ENCODE measurements at places on chromosomes 4 and X.

GRCh38 chrX:13489454-13489853 is 79.9 kb upstream of the EGFL6 start:
- peak; percentile 20 for DNase-seq

DNA sequence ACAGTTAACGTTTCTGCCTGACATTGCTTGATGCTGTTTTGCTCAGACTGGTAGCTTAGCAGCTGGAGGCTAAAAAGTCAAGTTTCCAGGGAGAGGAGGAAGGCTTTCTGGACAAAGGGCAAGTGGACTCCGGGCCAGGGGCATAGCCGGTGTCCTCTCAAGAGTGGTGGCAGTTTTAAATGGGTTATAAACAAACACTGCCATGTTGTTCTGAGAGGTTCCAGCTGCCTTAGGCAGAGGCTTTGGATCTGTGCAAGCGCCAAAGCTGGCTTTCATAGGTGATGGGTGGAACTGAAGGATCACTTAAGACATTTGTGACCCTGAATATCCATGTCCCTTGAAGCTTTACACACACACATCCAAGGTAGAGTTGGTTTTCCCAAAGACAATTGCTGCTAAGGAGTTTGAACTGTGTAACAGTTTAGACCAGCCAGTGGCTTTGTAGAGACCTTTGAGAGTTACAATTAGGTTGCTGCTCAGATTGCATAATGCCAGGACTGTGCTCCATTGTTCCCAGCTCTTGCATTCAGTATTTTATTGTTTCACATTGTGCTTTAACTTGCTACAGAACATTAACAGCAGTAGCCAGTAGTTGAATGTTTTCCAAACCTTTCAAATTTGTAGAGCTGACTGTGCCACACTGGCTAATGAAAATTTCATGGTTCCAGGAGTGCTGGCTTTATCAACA is 54.1 kb upstream of the AP1S2 start:
- no peak for DNase-seq

GRCh38 chrX:111386615-111387233 is 25.3 kb downstream of the DCX start:
- no peak for DNase-seq

DNA sequence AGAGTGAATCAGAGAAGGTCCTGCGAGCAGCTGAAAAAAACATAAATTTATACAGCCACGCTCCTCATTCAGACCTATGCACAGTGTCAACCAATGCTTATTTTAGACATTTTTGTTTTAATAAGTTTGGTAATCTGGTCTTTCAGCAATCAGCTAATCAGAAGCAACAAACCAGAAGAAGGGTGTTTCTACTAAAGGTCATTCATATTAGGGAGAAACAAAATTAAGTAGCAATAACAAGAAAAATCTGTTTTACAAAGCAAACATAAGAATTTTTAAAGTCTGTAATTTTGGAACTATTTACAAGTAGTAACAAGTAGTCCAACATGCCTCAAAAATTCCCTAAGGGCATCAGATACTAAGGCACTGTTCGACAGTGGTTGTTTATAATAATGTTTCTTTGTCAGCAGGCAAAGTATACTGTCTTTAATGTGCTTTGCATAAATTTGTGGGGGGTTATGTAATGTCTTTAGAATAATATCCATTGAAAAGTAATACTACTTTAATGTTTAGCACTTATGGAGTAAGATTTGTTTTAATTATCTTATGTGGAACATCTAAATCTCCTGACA is 82.8 kb downstream of the PHOX2B start:
- DNase-seq: no peak

DNA sequence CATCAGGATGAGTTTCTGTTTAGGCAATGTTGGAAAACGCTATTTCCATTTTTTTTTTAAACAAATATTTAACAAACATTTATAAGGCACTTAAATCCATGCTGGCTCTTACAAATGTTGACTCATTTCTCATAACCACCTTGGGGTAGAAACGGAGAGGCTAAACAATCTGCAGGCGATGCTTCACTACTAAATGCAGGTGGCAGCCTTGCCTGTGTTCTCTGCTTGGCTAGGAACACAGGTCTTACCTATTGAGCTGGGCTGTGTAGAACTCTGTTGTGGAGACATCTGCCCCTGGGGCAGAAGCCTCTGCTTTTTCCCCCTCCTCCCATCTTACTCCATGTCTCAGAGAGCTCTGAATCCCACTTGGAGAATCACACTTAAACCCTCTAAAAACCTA is 1.4 kb upstream of the CXCL1 start:
- peak; percentile 77 for DNase-seq

GRCh38 chrX:641671-642435 is 11.3 kb downstream of the SHOX start:
- DNase-seq: no peak

DNA sequence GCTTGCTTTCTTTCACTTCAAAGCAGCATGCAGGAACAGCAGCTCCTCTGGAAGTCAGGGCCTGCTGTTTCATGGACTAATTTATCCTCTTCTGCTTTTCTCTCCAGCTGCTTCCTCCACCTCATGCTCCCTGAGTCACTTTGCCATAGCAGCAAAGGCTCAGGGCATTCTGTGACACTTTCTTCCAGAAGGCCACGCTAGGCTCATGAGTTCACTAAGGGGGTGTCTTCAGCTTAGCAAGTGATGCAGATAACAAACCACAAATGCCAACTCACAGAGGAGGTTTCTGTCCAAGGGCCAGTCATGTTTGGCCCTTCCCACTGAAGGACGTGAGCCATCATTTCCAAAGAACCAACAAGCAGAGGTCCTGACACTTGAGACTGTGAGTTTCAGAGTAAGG is 200.2 kb downstream of the ADGRA3 start:
- DNase-seq: no peak

DNA sequence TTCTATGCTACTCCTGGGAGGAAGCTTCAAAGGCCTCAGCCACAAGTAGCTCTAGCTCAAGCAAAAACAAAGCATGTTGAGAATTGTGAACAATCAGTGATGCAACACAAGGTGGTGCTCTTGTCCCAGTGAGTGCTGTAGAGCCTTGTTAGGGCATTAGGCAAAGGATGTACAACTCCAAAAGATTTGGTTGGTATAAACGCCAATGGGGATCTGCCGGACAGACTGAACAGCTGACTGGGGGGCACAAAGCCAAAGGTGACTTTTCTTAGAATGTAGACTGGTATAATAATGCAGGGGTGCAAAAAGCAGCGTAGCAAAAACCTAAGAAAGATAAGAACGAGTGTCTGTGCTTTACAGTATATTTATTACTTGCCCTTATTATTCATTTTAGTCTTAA is 62.6 kb upstream of the ALB start:
- DNase-seq: peak; percentile 6

GRCh38 chrX:153909024-153909979 is 4.8 kb downstream of the AVPR2 start:
- DNase-seq: no peak

DNA sequence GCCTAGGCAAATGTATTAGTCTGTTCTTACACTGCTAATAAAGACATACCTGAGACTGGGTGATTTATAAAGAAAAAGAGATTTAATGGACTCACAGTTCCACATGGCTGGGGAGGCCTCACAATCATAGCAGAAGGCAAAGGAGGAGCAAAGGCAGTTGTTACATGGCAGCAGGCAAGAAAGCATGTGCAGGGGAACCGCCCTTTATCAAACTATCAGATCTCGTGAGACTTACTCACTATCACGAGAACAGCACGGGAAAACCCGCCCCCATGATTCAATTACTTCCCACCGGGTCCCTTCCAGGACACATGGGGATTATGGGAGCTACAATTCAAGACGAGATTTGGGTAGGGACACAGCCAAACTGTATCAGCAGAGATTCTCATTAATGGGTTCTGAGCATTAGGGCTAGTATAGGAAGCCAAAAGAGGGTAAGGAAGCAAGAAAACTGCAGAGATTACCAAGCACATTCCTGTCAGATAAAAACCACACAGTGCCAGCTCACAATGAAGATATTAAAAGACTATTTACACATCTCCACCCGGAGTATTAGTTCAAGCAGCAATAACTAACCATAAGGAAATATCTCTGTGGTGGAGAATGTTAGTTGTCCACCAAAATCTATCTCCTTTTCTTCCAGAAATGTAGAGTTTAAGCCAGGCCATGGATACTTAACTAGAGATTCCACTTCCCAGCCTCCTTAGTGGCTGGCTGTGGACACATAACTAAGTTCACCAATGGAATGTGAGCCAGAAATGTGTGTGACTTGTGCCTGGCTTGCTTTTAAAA is 61.2 kb upstream of the HOPX start:
- DNase-seq: no peak

GRCh38 chr4:120327276-120327675 is 260.6 kb upstream of the MAD2L1 start:
- DNase-seq: no peak

GRCh38 chrX:25869761-25870160 is 268.4 kb upstream of the MAGEB18 start:
- no peak for DNase-seq

GRCh38 chr4:76363556-76364290 is 57.2 kb downstream of the STBD1 start:
- DNase-seq: no peak

GRCh38 chr4:52711834-52712250 is 39.4 kb downstream of the ERVMER34-1 start:
- no peak for DNase-seq

- no peak for DNase-seq
Observed at GRCh38 chr4:29565256-29565655, 1154.9 kb upstream of the PCDH7 start.

DNA sequence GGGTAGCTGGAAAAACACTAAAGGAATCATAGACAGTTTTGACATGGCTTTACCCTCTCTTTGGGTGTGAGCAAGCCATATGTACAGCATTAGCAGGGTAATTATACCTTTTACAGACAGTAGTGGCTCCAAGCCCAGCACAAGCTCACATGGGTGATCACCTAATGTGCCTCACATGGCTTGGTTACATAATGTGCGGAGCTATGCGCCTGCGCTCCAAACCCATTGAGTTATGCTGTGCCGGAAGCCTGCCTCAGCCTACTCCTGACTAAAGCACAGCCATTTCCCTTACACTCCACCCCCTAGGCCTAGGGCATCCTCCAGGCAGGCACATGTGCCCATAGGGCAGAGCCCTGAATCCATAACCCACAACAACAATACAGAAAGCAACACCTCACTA is 6.5 kb upstream of the TSPAN5 start:
- no peak for DNase-seq

GRCh38 chr4:13534344-13535063 is 9.8 kb downstream of the NKX3-2 start:
- DNase-seq: no peak

DNA sequence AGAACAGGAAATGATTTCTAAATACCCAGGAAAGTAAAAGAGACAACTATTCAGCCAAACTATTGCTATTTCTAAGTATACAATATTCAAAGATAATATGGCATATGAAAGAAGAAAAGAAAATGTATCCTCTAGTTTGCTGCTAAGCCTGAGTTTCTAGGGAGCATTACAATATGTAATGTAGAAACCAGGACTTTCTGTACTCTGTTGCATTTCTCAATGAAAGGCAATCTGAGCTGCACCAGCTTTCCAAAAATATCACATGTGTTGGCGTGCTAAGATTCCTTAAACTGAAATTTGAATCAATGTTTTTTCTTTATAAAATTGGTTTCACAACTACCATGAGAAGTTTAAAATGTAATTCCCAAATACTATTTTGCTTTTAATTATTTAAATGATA is 129.6 kb downstream of the ANK2 start:
- DNase-seq: no peak

GRCh38 chrX:136665258-136665900 is 17.4 kb downstream of the CD40LG start:
- DNase-seq: no peak

GRCh38 chrX:143934542-143934941 is 50.7 kb downstream of the UBE2NL start:
- DNase-seq: no peak

DNA sequence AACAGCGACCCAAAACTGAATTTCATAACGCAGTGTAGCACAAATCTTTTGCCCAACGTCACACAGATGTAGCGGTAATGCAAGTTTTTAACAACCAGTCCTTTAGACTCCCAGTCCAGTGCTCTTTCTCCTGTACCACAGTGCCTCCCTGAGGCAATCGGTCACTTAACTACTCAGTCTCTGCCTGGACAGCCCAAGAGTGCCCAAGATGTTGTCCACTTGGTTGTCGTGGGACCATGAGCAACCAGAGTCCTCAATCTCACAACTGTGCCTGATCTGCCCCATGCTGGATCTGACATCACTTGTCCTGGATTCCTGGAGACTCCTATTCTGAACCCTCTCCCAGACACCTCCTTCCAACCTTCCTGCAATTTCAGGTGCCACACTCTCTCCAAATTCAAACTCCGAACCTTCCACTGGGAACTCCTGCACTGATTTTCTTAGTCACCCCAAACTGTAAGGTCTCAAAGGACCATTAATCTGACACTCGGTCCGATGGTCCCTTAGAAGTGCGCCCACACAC is 702 bp downstream of the MMGT1 start:
- DNase-seq: no peak

DNA sequence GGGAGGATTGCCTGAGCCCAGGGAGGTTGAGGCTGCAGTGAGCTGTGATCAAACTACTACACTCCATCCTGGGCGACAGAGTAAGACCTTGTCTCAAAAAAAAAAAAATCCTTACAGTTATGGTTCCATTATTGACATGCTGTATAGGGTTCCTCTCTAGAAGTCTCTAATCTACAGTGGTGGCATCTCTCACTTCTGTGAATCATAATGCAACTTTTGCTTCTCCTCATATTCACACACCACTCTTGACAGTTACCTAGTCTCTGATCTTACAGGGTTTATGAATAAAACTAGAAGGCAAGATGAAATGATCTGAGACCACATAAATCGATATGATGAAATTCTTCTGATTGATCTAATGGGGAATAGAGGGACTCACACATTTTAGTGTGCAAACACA is 40.6 kb downstream of the DOCK11 start:
- DNase-seq: no peak

DNA sequence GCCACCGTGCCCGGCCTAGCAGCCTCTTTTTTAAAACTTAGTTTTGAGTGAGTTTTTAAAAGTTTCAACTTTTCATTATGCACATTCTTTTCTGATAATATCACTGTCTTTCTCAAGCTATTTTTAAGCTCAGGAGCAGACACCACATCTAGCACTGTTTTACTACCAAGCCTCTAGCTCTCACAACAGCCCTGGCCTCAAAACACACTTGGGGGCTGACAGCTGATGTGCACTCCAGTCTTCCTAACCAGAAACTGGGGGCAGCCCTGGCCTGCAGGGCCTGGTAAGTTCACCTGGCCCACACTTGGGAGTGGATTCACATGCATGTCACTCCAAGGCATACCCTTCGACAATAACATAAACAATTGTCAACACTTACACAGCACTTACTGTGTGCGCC is 34.0 kb downstream of the CENPU start:
- no peak for DNase-seq

DNA sequence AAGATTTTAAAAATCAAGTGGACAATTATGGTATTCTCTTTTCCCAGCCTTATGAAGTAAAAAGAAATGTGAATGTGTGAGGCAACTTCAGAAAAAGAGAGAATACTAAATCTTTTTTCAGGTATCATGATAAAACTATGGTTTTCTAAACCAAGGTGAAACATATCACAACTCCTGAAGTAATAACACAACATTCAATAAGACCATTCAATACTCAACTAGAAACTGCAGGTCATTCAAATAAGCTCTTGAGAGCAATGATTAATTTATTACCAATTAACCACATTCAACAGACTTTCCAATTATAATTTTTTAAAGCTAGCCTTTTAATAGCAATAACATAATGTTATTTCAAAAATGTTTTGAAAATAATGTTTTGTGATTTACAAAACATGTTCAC is 35.8 kb downstream of the SLC10A7 start:
- DNase-seq: no peak

- no peak for DNase-seq
Observed at GRCh38 chrX:111511477-111511876, at the start of gene SERTM2. SERTM2 (plus strand) TSS chrX:111511645; CDS start chrX:111518858, 7,213 bp downstream.

Data from epithelial cell of prostate (primary cell).